ENCODE measurements at places on chromosomes 6 and 20.

- DNase-seq: no peak
Measured at GRCh38 chr6:157143890-157144798, 179.2 kb downstream of the TMEM242 start.

GRCh38 chr6:139883776-139884175 is 509.3 kb upstream of the CITED2 start:
- no peak for DNase-seq

DNA sequence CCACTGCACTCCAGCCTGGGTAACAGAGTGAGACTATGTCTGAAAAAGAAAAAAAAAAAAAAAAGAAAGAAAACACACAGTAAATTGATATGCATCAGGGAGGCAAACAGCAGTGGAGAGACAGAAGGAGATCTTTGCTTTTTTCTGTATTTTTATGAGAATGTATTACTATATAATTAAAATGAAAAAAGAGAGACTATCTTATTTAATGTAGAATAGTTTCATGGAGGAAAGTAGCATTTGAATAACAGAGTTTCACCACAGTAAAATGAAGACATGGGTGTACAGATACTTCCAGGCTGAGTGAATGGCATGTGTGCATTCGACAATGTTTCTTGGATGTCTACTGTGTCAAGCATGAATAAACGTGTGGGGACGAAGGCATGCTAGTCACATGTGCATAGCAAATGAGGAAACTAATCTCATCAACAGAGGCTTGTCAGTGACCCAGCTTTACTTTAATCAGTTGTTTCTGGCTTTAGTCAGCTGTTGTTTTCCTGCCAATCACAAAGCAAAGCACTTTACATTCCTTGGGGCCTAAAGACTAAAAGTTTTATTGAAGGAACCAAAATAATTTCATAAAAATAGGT is 55.5 kb upstream of the ARMH2 start:
- no peak for DNase-seq

- no peak for DNase-seq
Measured at GRCh38 chr6:150439373-150439772, 70.6 kb downstream of the IYD start.

DNA sequence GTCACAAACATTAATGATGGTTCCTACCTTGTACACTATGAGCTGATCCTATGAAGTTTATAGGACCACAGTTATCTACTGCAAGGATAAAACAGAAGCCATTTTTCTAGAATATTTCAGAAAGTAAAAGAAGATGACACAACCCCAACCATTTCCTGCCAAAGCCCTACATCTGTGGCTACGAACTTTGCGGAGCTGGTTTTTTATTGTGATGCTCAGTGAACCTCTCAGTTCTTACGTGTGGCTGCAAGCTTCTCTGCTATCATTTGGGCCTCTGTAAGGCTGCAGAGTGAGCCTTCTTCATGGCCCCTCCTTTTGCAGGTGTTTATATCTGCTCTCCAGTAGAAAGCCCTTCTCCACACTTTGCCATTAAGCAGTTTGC is 17.8 kb upstream of the TAGAP start:
- DNase-seq: no peak

GRCh38 chr6:56399250-56399671 is 151.9 kb upstream of the COL21A1 start:
- no peak for DNase-seq

DNA sequence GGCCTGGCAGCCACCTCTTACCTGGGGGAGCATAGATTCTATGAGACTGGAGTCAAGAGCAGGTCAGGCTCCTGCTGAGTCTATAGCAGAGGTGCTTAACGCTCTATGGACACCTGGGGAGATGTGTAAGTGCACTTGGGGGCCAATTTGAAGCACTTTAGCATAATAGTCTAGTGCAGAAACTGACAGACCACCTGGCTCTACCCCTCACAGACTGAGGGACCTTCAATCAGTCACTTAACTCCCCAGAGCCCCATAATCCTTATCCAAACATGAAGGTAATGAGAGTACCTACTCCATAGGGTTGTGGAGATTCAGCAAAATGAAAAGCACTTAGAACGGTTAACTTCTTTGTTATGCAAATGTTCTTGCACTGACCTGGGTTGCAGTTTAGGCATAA is 87.3 kb upstream of the SLC22A16 start:
- no peak for DNase-seq

DNA sequence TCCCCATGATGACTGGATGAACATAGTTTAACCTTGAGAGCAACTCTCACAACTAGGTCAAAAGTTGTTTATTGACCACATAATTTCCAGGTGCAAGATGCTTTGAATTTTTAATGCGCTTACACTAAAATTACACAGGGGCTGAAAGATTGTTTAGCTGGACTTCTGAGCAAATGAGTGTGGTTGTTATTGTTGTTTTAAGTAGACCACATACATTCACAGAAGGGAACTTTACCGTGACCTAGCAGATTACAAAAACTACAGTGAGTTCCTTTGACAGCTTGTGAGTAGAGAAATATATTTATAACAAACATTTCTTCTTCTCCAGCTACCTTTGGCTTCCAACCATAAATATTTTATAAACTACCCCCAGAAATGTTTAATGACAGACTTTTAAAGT is 178.9 kb downstream of the UST start:
- DNase-seq: no peak

DNA sequence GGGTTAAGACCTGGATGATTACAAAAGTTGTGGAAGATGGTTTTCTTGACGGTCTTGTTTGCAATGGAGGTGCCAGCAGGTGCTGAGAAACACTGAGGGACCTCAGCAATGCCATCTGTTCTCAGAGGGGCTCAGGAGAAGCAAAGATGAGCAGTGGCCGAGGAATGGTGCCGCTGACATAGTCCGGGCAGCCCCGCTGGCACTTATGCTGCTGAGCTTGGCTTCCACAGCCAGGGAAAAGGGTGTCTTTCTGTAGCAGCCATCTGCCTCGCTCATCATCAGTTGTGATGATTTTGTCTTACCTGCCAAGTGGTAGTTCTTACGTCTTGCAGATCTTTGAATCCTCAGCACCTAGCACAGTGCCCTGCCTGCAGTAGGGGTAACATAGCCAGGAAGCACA is 55.7 kb downstream of the PPP1R14C start:
- no peak for DNase-seq

DNA sequence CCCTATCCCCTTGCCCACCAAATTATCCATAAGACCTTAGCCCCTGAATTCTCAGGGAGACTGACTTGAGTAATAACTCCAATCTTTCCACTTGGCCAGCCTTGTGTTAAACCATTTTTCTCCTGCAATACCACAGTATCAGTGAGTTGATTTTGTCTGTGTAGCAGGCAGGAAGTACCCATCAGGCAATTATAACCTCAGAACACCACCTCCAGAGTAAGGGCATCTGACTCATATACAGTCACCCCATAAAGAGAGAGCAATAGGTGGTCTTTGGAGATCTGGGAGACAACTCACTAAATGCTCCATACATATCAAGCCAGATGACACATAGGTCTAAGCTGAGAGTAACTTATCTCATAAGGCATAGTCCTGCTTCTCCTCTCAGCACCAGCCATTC is 83.7 kb downstream of the FILIP1 start:
- DNase-seq: no peak

GRCh38 chr6:157637516-157637915 is 185.5 kb upstream of the SNX9 start:
- no peak for DNase-seq

DNA sequence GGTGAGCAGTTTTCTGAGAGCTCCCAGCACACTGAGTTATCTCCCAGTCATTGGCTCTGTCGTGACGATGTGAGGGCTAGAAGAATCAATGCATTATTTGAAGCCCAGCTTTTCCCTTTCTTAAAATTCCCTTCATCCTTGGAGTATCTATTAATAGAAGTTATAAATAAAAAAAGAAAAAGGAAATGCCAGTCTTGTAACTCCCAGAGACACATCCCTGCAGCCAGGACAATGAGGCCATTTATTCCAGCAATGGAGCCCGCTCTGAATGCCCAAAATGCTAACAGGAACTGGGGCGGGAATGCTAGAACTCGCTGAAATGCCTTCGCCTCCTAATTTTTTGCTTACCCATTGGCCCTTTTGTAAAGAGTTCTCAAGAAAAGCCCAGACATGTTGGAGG is 305.8 kb downstream of the TFAP2C start:
- no peak for DNase-seq

- DNase-seq: no peak
Measured at GRCh38 chr6:34664256-34664971, 32.2 kb downstream of the ILRUN start.

DNA sequence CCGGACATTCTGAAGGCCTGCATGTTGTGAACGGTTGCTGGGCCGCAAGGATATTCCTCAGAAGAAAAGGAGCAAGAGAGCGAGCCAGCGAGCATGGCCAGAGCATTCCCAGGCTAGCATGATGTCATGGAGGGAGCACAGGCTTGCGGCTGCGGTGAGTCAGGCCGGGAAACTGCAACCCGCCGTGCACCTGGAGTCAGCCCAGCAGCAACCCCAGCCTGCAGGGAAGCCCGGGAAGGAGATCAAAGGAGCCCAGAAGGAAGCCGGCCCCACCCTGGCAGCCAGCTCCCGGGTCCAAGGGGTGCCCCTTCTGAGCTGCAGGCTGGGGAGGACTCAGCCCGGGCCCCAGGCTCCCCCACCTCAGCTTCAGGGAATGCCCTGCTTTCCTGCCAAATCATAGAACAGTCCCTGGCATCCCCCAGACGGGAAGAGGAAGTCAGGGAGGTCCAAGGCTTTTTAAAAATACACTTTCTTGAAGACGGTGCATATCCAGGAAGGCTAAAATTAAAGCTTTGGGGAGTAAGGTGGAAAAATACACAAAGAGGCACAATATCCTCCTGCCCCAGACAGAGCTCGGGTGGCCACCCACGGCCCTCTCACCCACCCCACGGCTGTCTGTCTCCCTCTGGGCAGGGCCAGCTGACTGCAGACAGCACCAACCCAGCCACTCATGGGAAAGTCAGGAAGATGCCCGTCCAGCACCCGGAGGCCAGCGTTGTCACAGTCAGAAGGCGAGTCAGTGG is 53.7 kb downstream of the BMP7 start:
- DNase-seq: no peak

DNA sequence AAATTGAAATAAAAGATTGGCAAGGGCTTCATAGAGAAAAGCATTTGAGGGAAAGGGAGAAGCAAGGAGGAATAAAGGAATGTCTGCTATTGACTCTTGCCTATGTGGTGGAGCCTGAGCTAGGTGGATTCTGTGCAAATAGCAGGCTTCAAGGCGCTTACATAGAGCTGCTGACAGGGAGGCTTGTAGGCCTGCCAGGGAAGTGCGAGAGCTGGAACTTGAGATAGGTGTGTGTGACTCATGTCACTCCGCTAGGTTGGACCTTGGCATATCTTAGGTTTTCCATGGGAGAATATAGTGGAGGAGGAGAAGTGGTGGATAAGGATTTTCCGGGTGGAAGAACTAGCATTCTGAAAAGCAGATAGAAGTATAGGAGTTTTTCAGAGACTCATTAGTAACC is 14.0 kb downstream of the SNRNP48 start:
- no peak for DNase-seq

DNA sequence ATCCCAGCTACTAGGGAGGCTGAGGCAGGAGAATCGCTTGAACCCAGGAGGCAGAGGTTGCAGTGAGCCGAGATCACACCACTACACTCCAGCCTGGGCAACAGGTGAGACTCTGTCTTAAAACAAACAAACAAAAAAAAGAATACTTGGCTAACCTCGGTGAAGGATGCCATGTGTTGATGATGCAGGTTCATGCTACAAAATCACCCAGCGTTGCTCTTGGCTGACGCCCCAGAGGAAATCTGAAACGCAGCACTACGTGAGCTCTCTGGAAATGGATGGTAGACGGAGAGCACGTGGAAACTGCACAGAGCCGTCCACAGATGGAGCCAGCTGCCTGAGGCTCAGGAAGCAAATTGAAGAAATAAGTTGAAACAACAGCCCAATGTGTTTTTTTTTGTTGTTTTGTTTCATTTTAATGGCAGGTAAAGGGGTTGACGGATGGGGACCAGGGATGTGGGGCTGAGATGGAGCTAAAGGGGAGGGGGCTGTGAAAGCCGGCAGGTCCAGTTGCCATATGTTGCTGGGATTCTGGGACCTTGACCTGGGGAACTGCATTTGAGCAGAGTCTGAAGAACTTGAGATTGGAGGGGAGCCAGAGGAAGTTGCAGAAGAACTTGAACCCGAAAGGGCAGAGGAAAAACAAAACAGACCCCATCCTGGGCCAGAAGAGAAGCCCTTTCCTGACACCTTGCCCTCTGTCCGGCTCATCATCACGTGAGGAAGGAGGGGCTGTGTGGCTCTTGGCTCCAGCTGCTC is 12.8 kb upstream of the MANBAL start:
- no peak for DNase-seq

DNA sequence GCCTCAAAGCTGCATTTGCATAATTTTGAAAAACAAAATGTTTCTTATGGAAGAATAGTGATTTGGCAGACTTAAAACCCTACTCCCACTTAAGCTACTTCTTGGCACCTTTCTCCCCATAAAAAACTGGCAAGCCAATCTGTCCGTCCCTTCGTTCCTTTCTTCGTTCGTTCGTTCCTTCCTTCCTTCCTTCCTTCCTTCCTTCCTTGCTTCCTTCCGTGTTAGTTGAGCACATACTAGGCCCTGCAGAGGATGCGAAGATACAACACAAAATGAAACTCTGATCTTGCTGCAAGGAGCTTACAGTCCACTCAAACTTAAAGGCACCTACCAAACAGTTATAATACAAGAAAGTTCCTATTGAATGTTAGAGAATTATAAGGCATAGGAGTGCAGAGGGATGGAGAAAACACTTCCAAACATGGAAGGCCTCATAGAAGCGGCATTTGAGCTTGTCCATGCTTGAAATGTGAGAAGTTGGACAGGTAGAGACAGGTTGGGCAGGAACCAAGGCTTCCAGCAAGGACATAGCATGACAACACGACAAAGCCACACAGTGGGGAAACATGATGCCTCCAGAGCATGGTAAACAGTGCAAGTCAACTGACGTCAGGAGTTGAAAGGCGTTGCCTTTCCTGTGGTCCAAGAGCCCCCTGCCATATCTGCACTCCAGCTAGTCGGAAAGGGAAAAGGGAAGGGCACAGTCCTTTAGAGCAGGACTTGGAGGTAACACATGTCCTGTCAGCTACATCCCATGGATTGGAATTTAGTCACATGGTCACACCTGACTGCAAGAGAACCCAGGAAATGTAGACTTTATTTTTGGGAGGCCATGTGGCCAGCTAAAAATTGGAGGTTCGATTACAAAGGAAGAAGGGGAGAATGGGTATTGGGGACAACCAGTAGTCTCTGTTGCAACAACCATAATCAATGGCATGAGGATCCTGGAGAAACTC is 7.0 kb downstream of the PNPLA1 start:
- no peak for DNase-seq

GRCh38 chr6:135901774-135902524 is 50.4 kb downstream of the PDE7B start:
- DNase-seq: no peak
